HFFc6 (cell line): ENCODE measurements at places on chromosomes 7 and 10. TPM values are rescaled to one million over a fixed set of nuclear protein-coding genes. Genes with fewer than 3 reads are reported as not detected.

GRCh38 chr7:31119249-31119648 lies 67.1 kb downstream of the ADCYAP1R1 start:
- H3K4me1 ChIP-seq, result peaks cover 10% of the 10 kb centered on the region
- H3K4me3 ChIP-seq, result no peak overlapping the region
- no peaks in the 10 kb centered on the region for H3K36me3 ChIP-seq
- peaks cover 7% of the 10 kb centered on the region for H3K27me3 ChIP-seq
- DNase-seq, result no peak
- no peak overlapping the region for H3K27ac ChIP-seq

DNA sequence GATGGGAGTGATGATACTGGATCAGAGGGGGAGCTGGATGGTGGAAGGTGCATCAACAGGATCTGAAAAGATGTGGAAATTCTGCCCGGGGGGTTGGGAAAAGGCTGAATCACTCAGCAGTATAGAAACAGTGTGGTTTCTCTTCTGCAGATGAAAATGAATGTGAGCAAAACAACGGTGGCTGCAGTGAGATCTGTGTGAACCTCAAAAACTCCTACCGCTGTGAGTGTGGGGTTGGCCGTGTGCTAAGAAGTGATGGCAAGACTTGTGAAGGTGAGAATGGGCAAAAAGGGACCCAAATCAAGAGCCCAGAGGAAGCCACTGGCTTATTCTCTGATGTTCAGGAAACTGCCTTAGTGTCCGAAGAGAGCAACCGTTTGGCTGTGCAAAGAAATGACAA lies 12.9 kb downstream of the OIT3 start:
- no peaks in the 10 kb centered on the region for H3K36me3 ChIP-seq
- H3K4me1 ChIP-seq, result peaks cover 6% of the 10 kb centered on the region; the same call in 1 of the 2 replicates
- no peak for DNase-seq

- peaks cover 3% of the 10 kb centered on the region; the same call in 1 of the 2 replicates for H3K27me3 ChIP-seq
- peak overlapping the region; percentile 81 for H3K27ac ChIP-seq
- H3K36me3 ChIP-seq, result peaks cover 31% of the 10 kb centered on the region
- peaks cover 100% of the 10 kb centered on the region for H3K4me1 ChIP-seq
These were observed 13.4 kb upstream of the ERCC6 start for GRCh38 chr10:49552277-49552676.

GRCh38 chr7:43577485-43577951 lies 5.4 kb upstream of the STK17A start:
- H3K4me1 ChIP-seq, result peaks cover 32% of the 10 kb centered on the region
- H3K36me3 ChIP-seq, result peaks cover 6% of the 10 kb centered on the region
- H3K4me3 ChIP-seq, result no peak overlapping the region
- H3K27ac ChIP-seq, result peak overlapping the region; percentile 37; the same call in 1 of the 2 replicates
- DNase-seq, result no peak

DNA sequence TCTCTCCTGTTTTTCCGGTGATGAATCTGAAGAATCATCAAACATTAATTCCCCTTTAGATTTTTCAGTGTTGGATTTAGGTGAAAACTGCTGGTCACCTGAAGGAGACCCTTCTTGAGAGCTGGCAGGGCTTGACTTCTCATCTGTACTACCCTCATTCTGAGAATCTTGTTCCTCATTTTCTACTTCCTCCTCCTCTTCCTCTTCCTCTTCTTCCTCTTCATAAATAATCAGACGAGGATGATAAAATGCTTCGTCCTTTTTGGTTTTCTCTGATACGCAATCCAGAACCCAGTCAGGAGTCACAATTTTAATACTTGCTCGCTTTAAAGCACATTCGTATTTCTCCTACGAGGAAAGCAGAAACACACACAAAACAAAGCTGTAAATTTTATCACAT lies 26.9 kb downstream of the PAXIP1 start:
- no peak overlapping the region for H3K27ac ChIP-seq
- no peaks in the 10 kb centered on the region for H3K4me1 ChIP-seq
- no peaks in the 10 kb centered on the region for H3K27me3 ChIP-seq
- no peak for DNase-seq
- H3K4me3 ChIP-seq, result no peak overlapping the region
- H3K36me3 ChIP-seq, result peaks cover 28% of the 10 kb centered on the region

PON3 gene
- total RNA-seq, result not detected in 3 replicates

TMEM72 gene
- not detected in 3 replicates for total RNA-seq
